Uterine smooth muscle cell (primary cell): ENCODE measurements at places on chromosomes 2 and 18. TPM values are rescaled to one million over a fixed set of nuclear protein-coding genes. Genes with fewer than 3 reads are reported as not detected.

TRIM54 gene
- total RNA-seq = 0.33 and 0.37 TPM in 2 replicates

SMYD5 gene
- total RNA-seq = 21.2 and 27.9 TPM in 2 replicates

FRZB gene
- 0.11 and 0.12 TPM in 2 replicates for total RNA-seq

FAM161A gene
- total RNA-seq = 3.9 and 4.4 TPM in 2 replicates

MAL gene
- not detected in 2 replicates for total RNA-seq

SLC25A12 gene
- total RNA-seq = 17.5 and 25.1 TPM in 2 replicates

HOXD3 gene
- total RNA-seq = 0.25 and 0.33 TPM in 2 replicates

COLEC11 gene
- total RNA-seq = under 0.01 TPM in 1 of 2 replicates, not detected in the other

SPATA3 gene
- total RNA-seq = not detected in 2 replicates

DPP4 gene
- total RNA-seq = 40.4 and 89.7 TPM in 2 replicates

CASP10 gene
- 4.5 and 6.1 TPM in 2 replicates for total RNA-seq

GRHL1 gene
- under 0.01 and 0.37 TPM in 2 replicates for total RNA-seq

GULP1 gene
- 68.8 and 80.1 TPM in 2 replicates for total RNA-seq

AGXT gene
- total RNA-seq = under 0.01 TPM in 1 of 2 replicates, not detected in the other

TMEM17 gene
- 1.6 and 2.0 TPM in 2 replicates for total RNA-seq

GALNT5 gene
- 1.8 and 7.2 TPM in 2 replicates for total RNA-seq

CCDC68 gene
- total RNA-seq = 1.8 and 1.9 TPM in 2 replicates

UGT1A5 gene
- not detected in 2 replicates for total RNA-seq

PCARE gene
- total RNA-seq = not detected in 2 replicates

SIX3 gene
- under 0.01 TPM in 1 of 2 replicates, not detected in the other for total RNA-seq

SPEG gene
- 38.8 and 60.6 TPM in 2 replicates for total RNA-seq

GAD1 gene
- not detected in 2 replicates for total RNA-seq

SLC25A52 gene
- total RNA-seq = 0.22 TPM in 1 of 2 replicates, not detected in the other

FABP1 gene
- not detected in 2 replicates for total RNA-seq

KCNIP3 gene
- total RNA-seq = 4.2 and 4.9 TPM in 2 replicates

SCG2 gene
- total RNA-seq = 0.44 and 0.50 TPM in 2 replicates

ASXL3 gene
- total RNA-seq = 0.87 and 3.3 TPM in 2 replicates

CYP27C1 gene
- not detected in 2 replicates for total RNA-seq

CD8B2 gene
- total RNA-seq = not detected in 2 replicates

GKN1 gene
- not detected in 2 replicates for total RNA-seq

COL6A3 gene
- 1,986 and 2,978 TPM in 2 replicates for total RNA-seq

GBX2 gene
- total RNA-seq = not detected in 2 replicates

EFR3B gene
- total RNA-seq = 0.55 and 0.87 TPM in 2 replicates

PAPOLG gene
- 10.0 and 10.2 TPM in 2 replicates for total RNA-seq

PRSS56 gene
- not detected in 2 replicates for total RNA-seq

RAB27B gene
- total RNA-seq = 18.3 and 22.2 TPM in 2 replicates

IL36B gene
- total RNA-seq = not detected in 2 replicates

PSTPIP2 gene
- total RNA-seq = 3.1 and 4.0 TPM in 2 replicates

TMEM200C gene
- total RNA-seq = 0.11 and 0.12 TPM in 2 replicates

NMUR1 gene
- total RNA-seq = under 0.01 TPM in 1 of 2 replicates, not detected in the other

MROH2A gene
- total RNA-seq = not detected in 2 replicates

PROM2 gene
- 0.11 and 0.25 TPM in 2 replicates for total RNA-seq

CPO gene
- 0.12 TPM in 1 of 2 replicates, not detected in the other for total RNA-seq

RNF152 gene
- 9.3 and 15.4 TPM in 2 replicates for total RNA-seq

POTEJ gene
- total RNA-seq = not detected in 2 replicates
